ENCODE measurements at places on chromosomes 2 and 18.

- DNase-seq = no peak
Observed at GRCh38 chr18:41263956-41264355, 691.1 kb upstream of the PIK3C3 start.

DNA sequence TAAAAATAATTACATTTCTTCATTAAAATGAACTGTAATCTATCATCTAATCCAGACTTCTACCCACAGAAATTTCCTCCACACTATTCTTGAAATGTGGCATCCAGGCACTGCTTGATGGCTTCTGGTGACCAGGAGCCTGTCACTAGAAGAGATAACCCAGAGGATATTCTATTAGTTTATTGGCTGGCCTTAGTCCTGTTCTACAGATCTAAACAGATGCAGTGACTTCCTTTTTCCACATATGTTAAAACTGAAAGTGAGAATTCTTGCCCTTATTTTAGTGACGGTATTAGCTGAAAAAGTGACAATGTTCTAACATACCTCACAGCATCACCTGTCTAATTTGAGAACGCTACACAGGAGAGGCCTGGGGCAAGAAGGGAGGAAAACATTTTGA is 775.4 kb downstream of the TSN start:
- no peak for DNase-seq

DNA sequence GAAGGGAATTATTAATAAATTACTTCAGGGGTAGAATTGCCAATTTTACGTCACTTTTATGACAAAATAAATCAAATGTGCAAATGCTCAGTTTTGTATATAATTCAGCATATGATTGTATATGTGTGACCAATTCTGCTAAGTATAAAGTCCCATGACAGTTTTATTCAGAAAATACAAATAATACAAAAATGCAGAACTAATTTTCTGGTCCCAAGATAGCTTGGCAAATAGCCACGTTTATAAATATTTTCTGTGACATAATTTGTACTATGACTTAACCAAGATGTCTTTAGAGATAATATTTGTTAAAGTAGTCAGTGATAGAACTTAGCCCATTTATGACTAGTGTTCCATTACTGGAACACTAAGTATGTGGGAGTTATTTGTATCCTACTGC is 24.2 kb upstream of the CAB39 start:
- no peak for DNase-seq

DNA sequence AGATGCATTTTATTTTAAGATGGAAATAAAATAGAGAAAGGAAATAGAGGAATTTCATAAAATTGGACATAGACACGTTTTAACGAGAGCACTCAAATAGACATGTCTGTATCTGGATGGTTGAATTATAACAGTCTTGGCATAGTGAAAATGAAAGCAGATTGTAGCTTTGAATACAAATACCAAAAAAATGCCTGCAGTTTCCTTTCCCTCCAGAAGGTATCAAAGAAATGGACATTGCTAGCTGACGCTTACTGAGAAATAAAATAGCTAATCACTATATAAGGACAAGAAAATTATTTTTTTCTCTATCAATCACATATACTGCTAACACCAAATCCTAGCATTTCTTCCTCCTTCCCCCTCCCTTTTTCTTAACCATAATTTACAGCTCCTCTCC is 11.4 kb upstream of the MAPRE2 start:
- DNase-seq = no peak

- DNase-seq = no peak
Observed at GRCh38 chr2:11659851-11660250, 10.1 kb downstream of the NTSR2 start.

DNA sequence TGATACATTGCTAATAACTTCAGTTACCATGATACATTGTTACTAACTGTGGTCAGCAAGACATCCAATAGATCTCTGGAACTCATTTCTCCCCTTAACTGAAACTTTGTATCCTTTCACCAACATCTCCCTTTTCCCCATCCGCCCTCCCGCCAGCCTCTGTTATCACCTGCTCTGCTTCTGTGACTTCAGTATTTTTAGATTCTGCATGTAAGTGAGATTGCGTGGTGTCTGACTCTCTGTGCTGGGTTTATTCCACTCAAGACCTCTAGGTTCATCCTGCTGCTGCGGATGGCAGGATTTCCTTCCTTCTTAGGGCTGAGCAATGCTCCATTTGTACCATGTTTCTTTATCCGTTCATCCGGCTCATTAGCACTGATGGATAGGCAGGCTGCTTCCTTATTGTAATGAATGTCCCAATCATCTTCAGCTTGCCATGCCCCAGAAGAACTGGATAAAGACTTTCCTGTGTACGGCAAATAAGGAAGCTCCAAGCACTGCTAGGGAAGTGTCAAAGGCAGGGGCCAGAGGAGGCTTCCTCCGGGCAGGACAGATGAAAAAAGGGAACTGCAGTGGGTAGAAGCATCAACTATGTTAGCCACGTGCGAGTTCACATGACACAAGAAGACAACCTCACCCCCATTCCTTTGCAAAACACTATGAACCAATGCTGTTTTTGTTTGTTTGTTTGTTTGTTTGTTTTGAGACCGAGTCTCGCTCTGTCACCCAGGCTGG is 113.4 kb downstream of the EIPR1 start:
- peak; percentile 19 for DNase-seq

GRCh38 chr2:171341394-171342066 is 92.3 kb downstream of the METTL8 start:
- no peak for DNase-seq

DNA sequence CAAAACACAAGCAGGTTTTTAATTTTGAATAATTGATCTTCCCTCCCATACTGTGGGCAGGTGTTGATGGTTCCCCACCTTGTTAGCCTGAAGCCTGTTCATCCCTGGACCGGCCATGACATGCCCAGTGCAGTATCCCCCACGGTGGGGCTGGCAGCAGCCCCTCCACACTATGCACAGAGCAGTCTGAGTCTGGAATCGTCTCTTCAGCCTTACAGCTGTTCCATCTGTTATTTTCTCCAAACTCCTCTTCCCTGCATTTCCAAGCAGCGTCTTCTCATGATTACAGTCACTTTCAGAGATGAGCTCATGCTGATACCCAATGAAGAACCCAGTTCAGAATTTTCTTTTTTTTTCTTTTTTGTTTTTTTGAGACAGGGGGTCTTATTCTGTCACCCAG is 68.2 kb downstream of the ADI1 start:
- DNase-seq = no peak

- DNase-seq = no peak
Observed at GRCh38 chr18:55355223-55355622, 232.8 kb downstream of the TCF4 start.

- DNase-seq = no peak
Observed at GRCh38 chr18:5091741-5092140, 105.3 kb downstream of the AKAIN1 start.

GRCh38 chr18:53796040-53796729 is 428.3 kb downstream of the MBD2 start:
- DNase-seq = no peak

GRCh38 chr2:165016772-165017411 is 61.6 kb upstream of the SLC38A11 start:
- DNase-seq = peak; percentile 4

DNA sequence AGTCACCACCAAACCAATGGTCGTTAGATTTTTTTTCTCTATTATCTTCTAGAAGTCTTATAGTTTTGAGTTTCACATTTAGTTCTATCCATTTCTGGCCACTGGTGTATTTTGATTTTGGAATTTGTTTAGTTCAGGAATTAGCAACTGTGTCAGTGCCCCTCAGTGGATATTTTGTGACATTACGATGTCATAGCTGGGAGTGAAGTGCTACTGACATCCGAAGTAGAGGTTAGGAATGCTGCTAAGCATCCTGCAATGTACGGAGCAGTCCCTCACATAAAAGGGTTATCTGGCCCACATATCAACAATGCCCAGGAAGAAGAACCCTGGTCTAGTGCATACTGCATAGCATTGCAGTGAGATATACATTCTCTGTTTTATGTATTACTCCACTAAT is 157.4 kb upstream of the RGPD4 start:
- no peak for DNase-seq

GRCh38 chr2:234967870-234968208 is 16.0 kb downstream of the SH3BP4 start:
- no peak for DNase-seq

GRCh38 chr2:85813211-85813981 is 59.6 kb downstream of the ATOH8 start:
- no peak for DNase-seq

DNA sequence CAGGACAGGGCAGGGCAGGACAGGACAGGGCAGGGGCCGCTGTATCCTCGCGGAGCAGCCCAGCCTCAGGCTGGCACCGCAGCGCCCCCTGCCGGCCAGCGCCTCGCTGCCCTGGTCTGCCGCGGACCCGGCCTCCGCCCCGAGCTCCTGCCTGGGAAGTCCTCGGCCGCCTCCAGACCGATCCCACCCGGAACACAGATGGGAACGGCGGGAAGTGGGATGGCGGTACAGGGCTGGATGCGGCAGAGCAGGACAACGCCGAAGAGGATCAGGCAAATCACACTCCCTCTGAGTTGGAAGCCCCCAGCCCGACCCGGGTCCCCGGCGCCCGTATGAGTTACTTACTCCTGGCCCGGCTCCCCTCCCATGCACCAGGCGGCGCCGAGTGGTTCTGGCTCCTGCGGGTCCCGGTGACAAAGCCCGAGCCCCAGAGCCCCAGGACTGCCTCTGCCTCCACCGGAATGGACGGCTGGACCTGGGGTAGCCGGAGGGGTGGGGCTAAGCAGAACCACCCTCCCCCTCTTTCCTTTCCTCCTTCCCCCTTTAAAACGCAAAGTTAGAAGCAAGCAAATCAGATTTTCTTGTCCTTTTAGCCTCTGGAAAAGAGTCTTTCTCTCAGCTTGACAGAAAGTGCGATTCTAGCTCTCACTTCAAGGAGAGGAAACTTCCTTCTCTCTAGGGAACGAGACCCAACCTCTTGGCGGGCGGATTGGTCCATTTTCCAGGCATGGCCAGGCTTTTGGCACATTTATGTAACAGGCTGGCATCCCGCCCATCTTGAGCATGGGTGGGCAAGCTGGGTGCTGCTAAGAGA is at the start of gene TP53I3:
Gene TP53I3 (minus strand): TSS at position 449 of the 814 bp plus-strand sequence. CDS start 508 bp downstream, outside the sequence.
- DNase-seq = peak; percentile 76

DNA sequence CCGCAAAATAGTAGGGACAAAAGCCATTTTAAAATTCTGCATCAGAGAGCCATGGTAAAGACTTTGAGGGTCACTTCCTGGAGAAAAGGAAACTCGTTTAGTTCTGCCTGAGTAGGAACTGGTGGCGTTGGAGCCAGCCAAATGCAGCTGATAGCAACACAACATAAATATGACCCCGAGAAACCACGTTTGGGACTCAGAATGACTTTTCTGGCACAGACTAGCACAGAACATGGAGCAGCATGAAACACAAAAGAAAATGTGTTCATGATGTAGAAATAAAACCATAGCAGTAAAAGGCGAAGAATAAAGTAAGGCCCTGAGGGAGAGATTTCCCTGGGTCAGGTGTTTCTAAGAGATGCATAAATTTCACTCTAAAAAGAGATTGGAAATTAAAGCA is 149.2 kb upstream of the KLHL29 start:
- DNase-seq = no peak

DNA sequence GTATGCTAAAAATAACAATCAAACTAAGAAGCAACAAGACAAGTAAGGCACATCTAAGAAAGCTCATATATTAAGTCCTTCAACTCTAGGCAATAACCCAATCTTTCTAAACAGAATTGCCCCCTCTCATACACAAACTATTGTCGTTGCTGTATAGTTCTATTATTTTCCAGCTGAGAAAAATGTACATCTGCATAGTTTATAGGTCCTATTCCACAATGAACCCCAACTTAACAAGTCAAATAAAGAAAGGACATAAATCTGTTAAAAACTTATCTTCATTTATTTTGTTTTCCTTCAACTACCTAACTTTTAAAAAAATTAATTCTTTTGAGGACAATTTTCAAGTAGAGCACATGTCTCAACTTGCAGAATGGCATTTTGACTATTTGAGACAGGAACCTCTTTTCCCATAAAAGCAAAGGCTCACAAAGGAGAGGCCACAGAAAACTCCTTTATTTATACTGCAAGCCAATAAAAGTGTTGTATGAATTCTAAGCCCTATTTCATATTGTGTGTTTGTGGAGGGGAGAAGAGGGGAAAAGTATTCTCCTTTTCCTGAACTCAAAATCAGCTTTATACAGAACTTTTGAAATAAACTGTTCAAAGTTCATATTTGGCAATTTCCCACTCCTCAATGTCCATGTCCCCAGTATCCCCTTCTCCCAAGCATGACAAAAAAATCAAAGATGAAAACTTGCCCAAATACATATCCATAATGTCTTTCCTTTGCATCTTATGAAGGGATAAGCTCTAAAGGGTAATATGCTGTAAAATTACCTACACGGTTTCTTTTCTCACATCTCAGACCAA is 37.4 kb downstream of the RTN4 start:
- DNase-seq = no peak

GRCh38 chr2:119304847-119305246 is 61.8 kb downstream of the C2orf76 start:
- DNase-seq = no peak

DNA sequence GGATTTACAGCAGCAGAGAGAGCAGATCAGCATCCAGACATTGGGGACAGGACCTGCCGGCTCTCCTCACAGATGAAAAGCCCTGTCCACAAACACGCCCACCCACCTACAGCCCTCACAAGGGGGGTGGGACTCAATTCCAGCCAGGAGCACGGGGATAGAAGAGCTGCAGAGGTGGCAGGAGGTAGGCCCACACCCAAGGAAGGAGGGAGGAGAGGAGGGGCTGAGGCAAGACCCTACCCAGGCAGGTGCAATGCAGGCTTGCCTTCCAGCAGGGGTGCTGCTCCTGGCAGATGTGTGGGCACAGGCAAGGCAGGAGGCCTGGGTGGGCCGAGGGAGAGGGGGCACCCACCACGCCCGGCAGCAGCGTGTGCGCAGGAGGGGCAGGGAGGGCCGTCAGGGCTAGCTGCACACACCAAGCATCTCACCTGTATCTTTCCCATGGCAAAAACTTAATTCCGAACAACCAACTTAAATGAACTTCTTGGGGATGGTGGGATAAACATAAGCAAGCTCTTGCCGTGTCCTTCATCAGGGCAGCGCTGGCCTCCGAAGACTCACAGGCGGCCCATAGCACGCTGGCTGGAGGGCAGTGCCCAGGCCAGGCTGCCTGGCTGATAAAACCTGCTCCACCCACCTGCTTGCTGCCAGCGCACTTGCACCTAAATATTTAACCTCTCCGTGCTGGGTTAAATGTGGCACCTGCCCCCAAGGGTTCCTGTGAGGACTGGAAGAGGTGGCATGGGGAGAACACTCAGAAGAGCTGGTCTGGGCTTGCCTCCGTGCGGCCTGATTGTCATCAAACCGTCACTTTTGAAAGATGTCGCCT is 219.5 kb downstream of the HDAC4 start:
- no peak for DNase-seq

DNA sequence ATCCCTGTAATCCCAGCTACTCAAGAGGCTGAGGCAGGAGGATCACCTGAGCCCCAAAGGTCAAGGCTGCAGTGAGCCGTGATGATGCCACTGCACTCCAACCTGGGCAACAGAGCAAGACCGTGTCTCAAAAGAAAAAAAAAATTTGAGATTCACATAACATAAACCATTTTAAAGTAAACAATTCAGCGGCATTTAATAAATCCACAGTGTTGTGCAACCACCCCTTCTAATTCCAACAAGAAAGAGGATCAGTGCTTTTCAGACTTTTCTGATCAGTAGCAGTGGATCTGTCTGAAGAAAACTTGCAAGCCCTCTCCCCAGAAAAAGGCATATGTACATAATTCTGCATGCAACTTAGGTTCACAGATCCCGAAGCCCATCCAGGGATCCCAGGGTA is 7.2 kb upstream of the SAG start:
- no peak for DNase-seq

GRCh38 chr18:74961596-74961995 is 247.3 kb downstream of the PTGR3 start:
- no peak for DNase-seq

Measured in CD4-positive, alpha-beta T cell treated with Interferon alpha-2 for 1 hour (primary cell).